NCI-H1092 (cell line): ENCODE measurements at places on chromosomes 4 and X.

DNA sequence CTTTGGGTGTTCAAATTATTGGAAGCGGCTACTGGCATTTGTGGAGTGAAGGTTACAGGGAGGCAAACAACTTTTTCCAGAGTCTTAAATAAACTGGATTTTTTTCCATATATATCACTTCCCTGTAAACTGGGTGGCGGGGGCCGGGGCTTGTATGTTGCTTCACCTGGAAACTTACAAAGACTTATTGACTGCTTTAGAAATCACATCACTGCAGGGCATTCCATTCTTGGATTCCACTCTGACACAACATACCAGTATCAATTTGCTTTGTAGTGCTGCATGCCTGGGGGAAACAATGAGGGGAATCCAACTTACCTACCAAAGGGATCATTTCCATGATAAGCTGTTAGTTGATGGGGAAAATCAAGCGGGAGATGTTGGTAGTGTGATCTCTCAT is 21.7 kb upstream of the FAM156A start:
- DNase-seq, result no peak

DNA sequence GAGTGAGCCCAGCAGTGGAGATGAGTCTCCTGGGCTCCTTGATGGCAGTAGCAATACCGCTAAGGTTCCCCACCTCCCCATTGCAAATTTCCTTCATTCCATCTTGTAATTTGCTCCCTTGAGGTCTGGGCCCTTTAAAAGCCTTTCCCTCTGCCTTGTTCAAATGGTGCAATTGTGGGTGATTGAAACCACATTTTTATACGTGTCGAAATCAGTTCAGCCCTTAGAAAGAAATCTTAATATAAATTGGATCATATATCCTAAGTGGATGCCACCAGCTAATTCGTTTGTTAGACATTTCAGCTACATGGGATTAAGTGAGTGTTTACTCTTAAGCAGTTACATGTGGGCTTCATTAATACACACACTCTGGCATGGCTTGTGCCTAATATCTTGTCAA is 68.6 kb downstream of the NHS start:
- DNase-seq, result no peak

DNA sequence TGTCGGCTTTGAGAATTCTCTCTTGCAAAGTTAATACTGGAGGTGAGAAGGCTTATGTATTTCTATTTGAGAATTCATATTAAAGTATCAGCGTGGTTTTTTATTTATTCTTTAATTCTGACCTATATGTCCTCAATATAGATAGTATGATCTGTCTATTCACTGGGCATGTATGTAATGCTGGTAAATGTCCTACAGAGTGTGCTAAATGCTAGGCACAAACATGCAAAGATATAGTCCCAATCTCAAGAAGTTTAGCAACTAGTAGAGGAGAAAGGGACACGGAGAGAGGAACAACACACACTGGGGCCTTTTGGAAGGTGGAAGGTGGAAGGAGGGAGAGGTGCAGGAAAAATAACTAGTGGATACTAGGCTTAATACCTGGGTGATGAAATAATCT is 11.0 kb upstream of the BMPR1B start:
- DNase-seq, result no peak

- DNase-seq, result no peak
Measured at GRCh38 chrX:20354505-20354904, 87.8 kb upstream of the RPS6KA3 start.

DNA sequence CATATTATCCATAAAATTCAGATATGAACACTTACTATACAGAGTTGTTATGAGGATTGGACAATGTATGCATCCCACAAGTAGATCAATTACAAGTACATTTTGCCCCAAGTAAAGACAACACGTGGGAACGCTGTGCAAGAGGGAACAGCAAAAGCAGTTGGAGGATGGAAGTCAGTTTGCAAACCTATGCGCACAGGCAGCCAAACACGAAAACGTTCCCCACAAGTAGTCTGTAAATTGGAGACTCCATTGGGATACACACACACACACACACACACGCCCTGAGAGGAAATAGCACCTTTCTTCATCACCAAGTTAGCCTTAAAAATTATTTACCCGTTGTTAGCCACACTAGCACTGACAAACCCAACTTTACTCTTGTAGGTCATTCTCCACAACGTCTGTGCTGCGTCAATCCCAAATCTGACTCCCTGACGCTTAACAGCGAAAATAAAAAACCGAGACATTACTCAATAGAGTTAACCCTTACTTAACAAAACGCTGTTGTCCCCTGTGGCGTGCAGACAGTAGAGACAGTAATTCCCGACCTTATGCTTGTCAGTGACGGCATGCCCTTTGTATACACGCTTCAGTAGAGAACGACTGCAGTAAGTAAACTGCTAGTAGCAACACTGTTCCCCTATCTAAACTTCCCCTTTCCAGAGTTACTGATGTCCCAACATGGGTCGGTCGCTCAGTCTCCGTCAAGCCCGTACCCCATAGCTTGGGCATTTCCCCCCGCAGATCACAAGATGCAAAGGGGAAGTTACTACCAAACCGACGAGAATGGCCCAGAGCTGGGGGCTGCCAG is 730 bp downstream of the MANBA start:
- DNase-seq, result no peak

DNA sequence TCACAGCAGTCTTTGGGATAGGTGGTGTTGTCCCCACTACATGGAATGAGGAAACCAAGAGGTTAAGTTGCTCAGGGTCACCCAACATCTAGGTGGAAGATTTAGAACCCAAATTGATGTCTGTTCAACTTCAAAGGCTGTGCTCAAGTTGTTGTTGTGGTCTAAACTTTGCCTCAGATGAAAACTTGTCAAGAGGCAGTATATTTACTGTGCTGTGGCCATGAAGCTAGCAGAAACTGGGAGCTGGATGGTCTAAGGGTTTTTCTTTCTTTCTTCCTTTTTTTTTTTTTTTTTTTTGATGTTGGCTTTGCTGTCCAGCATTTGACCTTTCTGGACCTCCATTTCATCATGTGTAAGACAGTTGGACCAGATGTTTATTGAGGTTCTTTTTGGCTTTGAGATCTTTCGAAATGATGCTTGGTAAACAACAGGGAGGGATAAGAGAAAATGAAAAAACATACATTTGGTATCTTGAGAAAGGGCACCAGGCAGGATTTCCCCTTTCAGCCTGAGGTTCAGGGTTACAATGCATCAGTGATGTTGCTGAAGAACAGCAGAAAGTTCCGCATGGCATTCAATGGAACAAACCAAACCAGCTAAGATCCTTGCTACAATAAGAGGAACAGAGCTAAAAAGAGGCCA is 166.2 kb upstream of the RPS6KA3 start:
- no peak for DNase-seq

DNA sequence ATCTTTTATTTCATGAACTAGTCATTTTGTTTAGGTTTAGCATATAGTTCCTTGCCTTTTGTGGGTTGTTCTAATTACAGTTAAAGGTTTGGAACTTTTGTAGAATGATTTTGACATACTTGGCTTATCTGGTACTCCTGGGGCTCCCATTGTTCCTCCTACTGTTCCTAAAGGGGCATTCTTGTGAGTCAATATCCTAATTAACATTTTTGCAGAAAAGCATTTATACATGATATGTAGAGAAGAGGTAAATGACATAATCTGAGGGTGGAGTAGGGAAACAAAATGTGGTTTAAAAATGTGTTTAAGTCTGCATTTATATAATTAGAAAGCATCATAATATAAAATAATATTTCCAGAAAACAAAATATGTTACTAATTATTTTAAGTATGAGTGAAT is 529.2 kb downstream of the FAT4 start:
- DNase-seq, result no peak

- DNase-seq, result peak; percentile 28
Measured at GRCh38 chr4:165403637-165404036, 24.8 kb downstream of the CPE start.
